ENCODE measurements at places on chromosomes 3 and 15.

GRCh38 chr3:140950863-140951262 lies 9.2 kb downstream of the SLC25A36 start:
- DNase-seq = no peak

DNA sequence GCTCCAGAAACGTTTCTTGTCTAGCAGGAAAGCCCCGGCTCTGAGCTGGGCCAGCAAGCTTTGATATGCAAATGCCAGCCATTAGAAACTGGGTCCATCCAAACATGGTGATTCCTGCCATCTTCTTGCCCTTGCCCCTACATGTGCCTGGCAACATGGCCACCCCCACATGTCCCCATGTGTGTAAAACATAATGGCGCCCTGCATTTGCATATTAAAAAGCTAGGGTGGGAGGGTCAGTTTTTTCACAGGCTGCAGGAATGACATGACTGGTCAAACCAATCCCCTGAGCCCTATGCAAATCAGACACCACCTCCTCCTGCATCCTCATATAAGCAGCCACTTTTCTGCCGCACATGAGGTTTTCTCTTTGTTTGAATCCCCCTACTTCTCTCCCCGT lies 21.2 kb downstream of the GPR156 start:
- no peak for DNase-seq

- no peak for DNase-seq
These were observed 8.3 kb downstream of the SNAPC5 start for GRCh38 chr15:66489179-66489791.

DNA sequence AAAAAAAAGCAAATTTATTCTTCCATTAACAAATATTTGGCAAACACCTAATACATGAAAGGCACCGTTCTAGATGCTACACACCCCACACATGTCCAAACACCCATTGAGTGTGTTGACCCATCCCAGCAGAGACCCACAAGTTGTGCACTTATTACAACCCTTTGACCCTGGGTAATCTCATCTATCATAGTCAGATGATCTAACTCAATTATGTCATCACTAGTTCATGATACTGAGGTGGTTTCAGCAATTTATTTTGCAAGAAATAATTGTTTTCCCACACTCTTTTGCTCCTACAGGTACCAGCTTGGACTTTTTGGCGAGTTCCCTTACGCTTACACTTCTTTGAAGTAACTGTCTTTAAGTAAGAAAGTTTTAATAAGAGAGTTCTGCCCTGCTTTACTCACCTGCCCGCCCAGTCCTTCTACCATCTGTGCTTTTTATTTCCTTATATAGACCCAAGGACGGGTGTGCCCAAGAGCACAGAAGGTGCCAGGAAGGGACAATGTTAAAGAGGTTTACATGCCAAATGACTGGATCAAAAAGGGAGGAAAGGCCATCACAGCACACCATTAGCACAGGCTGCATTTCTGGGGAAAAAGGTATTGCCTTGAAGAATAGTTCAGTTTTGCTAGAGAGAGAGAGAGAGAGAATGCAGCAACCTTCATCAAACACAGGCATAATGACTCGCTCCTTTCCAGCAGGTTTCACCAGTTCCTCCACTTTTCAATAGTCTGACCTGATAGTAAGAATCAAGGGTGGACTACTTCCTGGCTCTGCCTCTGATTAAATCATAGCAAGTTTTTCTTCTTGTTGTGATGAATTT lies 54.5 kb upstream of the ATP11B start:
- no peak for DNase-seq

- DNase-seq = no peak
These were observed 211.8 kb downstream of the TP63 start for GRCh38 chr3:189842681-189843602.

GRCh38 chr3:195879416-195880036 lies 28.8 kb downstream of the TNK2 start:
- DNase-seq = no peak

DNA sequence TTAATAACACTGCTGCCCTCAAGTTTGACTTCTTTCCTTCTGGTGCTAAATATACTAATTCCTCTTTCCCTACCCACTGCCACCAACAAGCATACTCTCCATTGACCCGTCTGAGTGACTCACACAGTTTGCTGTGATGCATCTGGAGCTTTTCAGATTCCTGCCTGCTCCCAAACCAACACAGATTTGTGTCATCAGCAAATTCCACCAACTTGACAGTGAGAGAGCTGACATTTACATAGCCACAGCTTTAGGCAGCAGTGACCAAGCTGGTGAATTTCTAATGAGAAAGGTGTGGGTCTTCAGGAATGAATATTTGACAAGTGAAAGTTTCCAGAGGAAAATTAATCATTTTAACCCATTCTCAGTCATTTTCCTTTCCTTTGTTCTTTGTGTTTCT lies 96.5 kb upstream of the PRICKLE2 start:
- no peak for DNase-seq

DNA sequence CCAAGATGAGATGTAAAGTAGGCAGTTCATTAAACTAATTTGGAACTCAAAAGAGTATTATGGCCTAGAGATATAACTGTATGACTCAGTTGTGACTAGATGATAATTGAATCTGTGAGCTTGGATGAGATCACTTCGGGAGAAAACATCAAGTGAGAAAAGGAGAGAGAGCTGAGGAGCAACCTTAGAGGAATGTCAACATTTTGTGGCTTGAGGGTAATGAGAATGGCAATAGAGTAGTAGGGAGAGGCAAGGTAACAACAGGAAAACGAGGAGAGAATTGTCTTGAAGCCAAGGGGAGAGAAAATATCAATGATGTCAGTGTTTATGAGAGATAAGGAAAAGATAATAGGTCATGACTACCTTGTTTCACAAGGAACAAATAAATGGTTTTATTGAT lies 580.2 kb downstream of the NLGN1 start:
- no peak for DNase-seq

- no peak for DNase-seq
These were observed at the start of gene CHRNA7 for GRCh38 chr15:32029862-32030781. CHRNA7 (plus strand) TSS chr15:32030515; CDS start chr15:32030595, 80 bp downstream.

DNA sequence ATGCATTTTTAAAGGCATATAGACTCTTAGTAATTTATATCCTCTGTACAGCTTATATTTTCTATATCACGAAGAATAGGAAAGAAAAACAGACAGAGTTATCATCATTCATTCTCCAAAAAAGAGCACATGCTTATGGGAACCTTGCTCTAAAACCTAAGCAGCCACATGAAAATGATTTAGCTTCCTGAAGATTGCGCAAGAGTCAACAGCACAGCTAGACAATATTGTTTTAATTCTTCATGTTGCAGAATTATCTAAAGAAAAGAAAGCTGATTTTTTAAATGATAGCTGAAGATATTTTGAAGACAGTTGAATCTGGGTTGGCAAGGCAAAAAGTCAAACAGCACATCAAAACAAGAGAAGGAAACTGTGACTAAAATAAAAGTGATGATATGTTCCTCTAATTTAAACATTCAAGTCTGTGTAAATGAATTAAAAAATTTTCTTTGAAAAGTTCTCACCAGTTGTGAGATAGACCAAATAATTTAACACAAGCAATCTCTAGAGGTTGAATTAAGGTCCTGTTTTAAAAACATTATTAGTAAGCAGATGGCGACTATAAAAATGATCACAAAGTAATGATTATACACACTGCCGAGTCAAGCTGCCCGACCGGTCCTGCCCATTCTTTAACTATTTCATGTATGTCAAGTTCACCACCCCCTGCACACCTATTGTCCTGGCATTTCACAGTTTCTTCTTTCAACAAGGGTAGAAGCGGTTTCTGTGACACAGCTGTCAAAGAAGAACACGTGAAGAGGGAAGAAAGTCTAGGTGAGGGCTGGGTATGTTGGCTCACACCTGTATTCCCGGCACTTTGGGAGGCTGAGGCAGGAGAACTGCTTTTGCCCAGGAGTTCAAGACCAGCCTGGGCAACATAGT lies 74.2 kb upstream of the BHLHE40 start:
- DNase-seq = no peak

GRCh38 chr15:83310521-83311456 lies 26.3 kb upstream of the BNC1 start:
- no peak for DNase-seq

DNA sequence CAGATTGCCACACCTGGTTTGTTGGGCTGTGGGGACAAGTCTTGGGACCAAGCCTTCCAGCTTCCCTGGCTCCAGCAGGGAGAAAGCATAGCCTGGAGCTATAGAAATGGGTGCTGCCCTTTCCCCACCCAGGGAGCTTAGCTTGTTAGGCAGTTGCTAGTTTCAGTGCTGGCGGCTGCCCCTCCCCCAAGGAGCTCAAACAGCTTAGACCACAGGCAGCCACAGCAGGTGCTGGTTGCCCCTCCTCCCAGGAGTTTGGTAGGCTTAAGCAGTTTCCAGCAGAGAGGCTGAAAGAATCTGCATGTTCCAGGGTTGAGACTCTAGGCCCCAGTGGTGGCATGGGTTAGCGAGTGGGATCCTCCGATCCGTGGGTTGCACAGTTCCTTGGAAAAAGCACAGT lies 889.7 kb downstream of the IGSF11 start:
- no peak for DNase-seq

GRCh38 chr3:120281261-120281660 lies 3.8 kb downstream of the GPR156 start:
- DNase-seq = no peak

GRCh38 chr3:129345971-129346370 lies 67.3 kb downstream of the HMCES start:
- no peak for DNase-seq

DNA sequence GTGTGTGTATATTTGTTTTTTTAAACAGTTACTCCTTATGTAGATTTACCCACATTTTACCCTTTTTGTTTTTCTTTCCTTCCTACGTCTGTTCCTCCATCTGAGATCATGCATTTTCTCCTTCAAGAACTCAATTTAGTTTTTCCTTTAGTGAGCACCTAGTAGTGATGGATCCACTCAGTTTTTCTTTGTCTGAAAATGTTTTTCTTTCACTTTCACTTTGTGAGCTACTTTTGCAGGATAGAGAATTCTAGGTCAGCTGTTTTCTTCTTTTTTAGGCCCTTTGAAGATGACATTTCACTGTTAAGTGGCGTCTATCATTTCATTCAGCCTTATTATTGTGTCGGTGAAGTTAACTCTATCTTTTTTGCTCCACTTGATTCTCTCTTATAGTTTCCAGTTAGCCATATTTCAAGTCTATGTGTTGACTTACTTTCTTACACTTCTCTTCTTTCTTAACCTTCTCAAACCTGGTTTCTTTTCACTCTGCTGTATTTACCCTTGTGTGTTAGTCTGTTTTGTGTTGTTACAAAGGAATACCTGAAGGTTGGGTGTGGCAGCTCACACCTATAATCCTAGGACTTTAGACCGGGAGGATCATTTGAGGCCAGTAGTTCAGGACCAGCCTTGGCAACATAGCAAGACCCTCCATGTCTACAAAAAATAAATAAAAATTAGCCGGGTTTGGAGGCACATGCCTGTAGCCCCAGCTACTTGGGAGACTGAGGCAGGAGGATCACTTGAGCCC lies 55.8 kb downstream of the PRKCI start:
- no peak for DNase-seq

- DNase-seq = no peak
These were observed 607.4 kb downstream of the ROBO1 start for GRCh38 chr3:79160421-79160820.

GRCh38 chr3:180983136-180983535 lies 6.4 kb downstream of the DNAJC19 start:
- DNase-seq = no peak

- no peak for DNase-seq
These were observed 22.6 kb upstream of the BDH1 start for GRCh38 chr3:197578376-197578775.

- DNase-seq = no peak
These were observed 30.7 kb downstream of the PXYLP1 start for GRCh38 chr3:141262308-141262705.

DNA sequence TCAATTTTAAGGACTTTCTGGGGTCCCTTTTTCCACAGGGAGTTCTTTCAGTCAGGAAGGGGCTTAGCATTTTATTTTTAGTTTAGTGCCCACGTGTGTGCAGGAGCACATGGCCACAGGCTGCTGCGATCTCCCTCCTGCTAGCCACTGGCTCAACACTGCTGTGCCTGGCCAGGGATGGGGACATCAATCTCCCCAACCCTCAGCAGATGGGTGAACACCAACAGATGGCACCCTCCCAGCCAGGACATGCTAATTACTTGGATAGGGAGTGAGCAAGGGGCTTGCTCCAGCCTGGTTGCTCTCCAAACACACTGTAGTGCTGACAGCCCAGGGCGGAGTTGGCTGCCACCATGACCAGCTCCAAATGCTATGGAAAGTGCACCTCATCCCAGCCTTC lies 7.4 kb upstream of the RIOX2 start:
- no peak for DNase-seq

DNA sequence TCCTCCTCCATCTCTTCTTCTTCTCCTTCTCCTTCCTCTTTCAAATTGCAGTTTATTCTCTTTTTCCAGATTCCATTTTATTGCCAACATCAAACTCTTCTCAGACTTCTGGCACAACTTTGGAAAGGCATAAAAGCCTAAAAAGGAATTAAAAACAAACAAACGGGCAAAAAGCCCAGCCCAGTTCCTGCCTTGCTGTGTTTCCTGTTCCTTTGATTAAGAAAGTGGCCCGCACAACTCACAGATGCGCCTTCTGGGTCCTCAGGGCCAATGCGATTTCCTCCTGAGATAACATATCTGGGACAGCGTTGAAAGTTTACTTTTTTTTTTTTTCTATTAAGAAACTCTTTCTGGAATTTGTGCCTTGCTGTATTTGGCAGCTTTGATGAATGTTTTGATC lies 158.7 kb upstream of the UBE3A start:
- no peak for DNase-seq

Data from stimulated activated CD8-positive, alpha-beta memory T cell treated with anti-CD3 and anti-CD28 coated beads, Interleukin-2, amount 100 ng/mL, for 1 hour (primary cell).